IgD-negative memory B cell (primary cell): ENCODE measurements at places on chromosomes 16 and 17. TPM values are rescaled to one million over a fixed set of nuclear protein-coding genes. Genes with fewer than 3 reads are reported as not detected.

The KRT15 gene
- not detected for polyA plus RNA-seq

The DBF4B gene
- 1.1 TPM for polyA plus RNA-seq

The ZSCAN10 gene
- polyA plus RNA-seq = not detected

The NPIPA7 gene
- not detected for polyA plus RNA-seq

The LRRC37A gene
- polyA plus RNA-seq = 1.3 TPM

The ZDHHC1 gene
- 0.33 TPM for polyA plus RNA-seq

The TBC1D3 gene
- not detected for polyA plus RNA-seq

The IL17C gene
- not detected for polyA plus RNA-seq

The SEPTIN1 gene
- 161 TPM for polyA plus RNA-seq
